GM12865 (cell line): ENCODE measurements at places on chromosomes 3 and 15.
A peak's percentile ranks its signal among the peaks of the same experiment; 100 is the strongest.

GRCh38 chr3:66989860-66990696 is 8.0 kb upstream of the KBTBD8 start:
- DNase-seq, result peak; percentile 77

DNA sequence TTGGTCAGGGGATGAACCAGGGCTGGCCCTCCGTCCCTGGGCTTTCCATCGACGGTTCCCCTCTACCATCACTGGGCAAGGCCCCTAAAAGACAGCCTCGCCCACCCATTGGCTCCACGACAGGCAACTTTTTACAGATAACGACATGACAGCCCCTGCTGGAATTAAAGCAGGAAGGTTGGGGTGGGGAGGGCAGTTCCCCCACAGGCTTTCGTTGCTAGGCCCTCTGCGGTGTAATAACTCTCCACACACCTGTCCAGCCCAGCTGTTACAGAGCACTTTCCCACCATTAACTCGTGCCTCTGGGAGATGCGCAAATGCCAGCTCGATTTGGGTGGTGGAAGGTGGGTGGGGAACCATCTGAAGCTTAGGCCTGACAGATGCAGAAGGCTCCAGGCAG is 264.2 kb upstream of the TLE3 start:
- DNase-seq, result no peak

DNA sequence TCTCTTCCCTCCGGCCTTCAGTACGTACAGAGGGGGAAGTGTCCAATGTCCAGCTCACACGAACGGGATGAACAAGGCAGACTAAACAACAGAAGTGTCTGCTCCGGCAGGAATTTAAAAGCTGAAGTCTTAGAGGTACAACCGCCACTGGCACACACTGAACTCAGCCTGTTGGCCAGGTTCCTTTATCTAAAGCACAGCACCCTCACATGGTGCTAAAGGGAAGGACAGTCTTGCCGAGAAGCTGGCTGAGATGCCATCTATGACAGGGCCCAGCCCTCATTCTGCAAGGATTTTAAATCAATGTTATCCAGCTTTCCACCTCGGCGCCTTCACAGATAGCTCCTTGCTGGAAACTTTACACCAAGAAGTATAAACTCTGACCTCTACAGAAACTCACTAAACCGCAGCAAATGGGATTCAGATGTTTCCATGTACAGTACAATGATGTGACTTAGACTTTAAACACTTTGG is 2.8 kb downstream of the ADAMTS17 start:
- DNase-seq, result peak; percentile 25

GRCh38 chr15:45185903-45186770 is 1.6 kb downstream of the SHF start:
- DNase-seq, result no peak

DNA sequence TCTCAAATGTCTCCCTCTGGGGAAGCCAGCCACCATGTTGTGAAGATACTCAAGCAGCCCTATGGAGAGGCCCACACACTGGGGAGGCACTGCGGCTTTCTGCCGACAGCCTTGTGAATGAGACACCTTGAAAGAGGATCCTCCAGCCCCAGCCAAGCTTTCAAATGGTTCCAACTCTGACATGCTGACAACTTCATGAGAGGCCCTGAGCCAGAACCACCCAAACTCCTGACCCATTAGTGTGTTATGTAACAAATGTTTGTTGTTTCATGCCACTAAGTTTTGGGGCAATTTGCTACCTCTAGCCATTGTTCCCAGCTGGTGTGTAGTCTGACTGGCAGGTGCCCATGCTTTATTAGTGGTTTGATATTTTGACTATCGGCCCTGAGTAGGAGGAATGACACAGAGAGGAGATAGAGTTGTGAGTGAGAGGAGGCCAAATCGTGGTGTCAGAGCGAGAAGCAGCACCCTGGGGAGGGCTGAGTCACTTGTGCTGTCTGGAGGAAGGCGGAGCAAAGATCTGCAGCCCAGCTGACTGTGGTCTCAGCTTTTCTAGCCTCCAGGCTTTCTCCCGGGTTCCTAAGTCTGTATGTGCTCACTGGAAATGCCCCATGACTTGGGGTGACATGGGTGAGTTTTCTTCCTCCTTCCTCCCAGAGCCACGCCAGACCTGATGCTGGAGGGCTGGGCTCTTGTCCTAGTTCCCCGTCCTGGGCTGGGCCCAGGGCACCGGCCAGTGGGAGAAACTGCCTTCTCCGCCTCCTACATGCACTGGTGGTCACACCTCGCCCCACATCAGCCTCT is 56.7 kb upstream of the BLM start:
- DNase-seq, result peak; percentile 95

- DNase-seq, result no peak
Measured at GRCh38 chr3:140614001-140614400, 63.9 kb upstream of the TRIM42 start.

DNA sequence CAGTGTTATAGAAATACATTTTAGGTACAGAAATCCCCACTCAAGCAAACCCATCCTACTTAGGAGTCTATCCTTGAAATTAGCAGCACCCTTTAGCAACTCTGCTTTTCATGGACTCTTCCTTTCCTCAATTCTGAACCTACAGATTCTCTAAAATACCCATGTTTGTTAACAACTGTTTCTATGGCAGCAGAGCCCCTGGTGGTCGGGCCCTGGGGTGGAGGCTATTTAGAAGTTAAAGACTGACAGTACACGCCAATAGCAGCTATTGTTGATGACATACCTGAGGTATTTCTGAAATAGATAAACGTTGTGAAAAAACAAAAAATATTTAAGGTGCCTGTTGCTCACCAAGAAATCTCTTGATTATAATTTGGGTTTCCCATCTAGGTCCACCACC is 23.4 kb upstream of the NRG4 start:
- no peak for DNase-seq

- no peak for DNase-seq
Measured at GRCh38 chr3:127658234-127658633, 14.5 kb upstream of the ABTB1 start.
